Stimulated activated CD4-positive, alpha-beta T cell treated with anti-CD3 and anti-CD28 coated beads, Interleukin-15, amount 100 ng/mL, for 48 hours (primary cell): ENCODE measurements at places on chromosomes 5 and 9.

DNA sequence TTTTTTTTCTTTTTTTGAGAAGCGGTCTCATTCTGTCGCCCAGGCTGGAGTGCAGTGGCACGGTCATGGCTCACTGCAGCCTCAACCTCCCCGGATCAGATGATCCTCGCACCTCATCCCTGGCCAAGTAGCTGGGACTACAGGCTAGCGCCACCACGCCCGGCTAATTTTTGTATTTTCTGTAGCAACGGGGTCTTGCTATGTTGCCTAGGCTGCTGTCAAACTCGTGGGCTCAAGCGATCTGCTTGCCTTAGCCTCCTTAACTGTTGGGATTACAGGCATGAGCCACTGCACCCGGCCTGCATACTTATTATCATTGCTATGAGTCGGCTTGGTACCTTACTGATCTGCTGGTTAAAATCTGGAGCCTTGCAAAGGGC lies 790 bp upstream of the IARS1 start:
- no peak for DNase-seq

DNA sequence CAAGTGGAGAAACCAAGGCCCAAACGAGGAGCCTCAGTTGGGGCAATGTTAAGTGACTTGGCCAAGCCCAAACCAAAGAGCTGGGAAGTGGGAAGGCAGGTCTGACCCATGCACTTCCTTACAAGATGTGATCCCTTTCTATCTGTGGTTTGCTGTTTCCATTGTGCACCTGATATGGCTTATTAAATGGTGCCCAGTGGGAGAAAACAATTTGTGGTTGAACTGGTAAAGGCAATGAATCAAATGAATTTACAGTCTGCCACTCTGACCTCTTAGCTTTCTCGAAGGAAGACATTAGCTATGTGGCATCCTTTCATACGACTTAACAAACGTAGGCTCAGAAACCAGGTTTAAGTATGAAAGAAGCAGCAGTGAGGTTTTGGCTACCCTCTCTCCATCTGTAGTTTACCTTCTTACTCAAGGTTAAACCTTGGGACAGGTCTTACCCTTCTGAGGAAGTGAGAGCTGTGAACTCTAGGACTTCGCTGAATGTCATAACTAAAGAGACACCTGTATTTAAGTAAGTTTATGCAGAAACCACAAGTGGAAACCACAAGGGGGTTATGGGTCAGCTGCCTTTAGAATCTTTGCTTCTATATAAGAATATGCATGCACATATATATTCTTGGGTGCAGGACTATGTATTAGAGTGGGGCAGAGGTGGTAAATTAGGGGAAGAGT lies 100.5 kb upstream of the SPATA31D4 start:
- no peak for DNase-seq

DNA sequence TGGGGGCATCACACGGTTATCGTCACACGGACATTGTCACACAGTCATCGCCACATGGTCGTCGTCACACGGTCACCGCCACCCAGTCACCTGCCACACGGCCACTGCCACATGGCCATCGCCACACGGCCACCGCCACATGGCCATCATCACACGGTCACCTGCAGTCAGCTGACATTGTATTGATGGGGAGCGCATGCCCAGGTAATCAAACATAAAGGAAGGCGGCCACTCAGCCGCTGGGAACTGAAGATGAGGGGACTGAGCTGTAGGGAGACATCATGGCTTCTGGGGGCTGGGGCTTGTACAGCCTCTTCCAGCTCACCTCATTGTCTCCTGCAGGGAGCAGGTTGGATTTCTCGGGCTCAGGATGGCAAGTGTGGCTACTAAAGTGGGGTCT lies 49.2 kb downstream of the MRPL36 start:
- DNase-seq: no peak

GRCh38 chr5:74693191-74693590 lies 8.2 kb downstream of the HEXB start:
- DNase-seq: no peak

GRCh38 chr5:56464935-56465768 lies 232.0 kb upstream of the ANKRD55 start:
- DNase-seq: no peak

DNA sequence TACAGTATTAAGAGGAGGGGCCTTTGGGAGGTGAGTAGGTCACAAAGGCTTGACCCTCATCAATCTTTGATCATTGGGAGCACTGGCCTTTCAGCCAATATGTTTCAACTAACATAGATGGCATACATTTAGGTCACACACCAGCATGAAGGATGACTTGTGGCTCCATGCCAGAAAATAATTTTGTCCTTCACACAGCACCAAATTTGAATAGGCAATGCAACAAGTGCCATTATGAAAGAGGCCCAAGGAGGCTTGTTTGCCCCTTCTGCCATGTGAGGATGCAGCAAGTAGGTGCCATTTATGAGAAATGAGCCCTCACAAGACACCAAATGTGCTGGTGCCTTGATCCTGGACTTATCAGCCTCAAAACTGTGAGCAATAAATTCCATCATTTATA lies 81.1 kb downstream of the JAKMIP2 start:
- no peak for DNase-seq

- DNase-seq: no peak
Observed at GRCh38 chr5:133081703-133082102, 29.9 kb downstream of the HSPA4 start.

DNA sequence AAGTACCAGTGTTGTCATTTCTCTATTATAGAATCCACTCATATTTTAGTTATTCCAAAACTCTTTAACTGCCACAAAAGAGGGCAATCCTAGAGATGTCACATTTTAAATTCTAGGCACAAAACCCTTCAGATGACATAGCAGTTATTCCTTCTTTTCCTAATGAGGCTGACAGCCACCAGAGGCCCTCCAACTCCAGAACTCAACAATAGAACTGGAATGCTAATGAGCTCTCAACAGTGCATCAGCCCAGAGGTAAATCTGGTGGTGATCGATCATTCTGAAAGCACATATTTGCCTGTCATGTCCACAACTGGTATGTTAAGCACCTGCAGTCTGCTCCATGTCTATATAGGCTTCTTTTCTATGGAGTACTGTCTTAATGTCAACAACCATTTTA lies 40.2 kb upstream of the RAB3C start:
- no peak for DNase-seq

DNA sequence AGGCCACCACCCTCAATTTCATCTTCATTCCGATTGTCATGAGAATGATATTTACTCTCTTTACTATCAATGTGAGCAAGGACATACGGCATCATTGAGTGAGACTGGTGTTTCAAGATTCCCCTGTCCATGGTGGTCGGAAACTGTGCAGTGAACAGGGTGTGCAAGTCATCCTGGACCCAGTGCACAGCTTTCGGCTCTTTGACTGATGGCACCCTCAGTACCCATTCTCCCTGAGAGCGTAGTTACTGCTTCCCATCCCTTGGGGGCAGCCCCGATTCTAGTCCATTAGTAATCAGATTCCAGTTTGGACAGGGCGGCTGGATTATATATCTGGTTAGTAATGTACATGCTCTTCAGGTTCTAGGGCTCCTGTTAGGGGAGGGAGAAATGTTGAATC lies 61.7 kb upstream of the SUB1 start:
- no peak for DNase-seq

GRCh38 chr9:71630377-71630995 lies 137.8 kb downstream of the CEMIP2 start:
- no peak for DNase-seq

DNA sequence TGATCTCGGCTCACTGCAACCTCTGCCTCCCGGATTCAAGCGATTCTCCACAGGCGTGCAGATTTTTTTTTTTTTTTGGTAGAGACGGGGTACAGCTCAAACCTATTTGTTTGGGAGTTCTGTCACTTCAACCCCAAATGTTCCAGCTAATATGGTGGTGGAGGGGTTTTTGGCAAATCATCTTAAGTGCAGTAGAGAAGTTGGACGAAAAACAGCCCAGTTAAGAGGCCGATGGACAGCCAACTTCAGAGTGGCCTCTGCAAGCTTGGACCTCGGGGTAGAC lies 756 bp upstream of the PRR7 start:
- DNase-seq: no peak

- DNase-seq: no peak
Observed at GRCh38 chr5:55918087-55919035, 67.2 kb downstream of the IL31RA start.

DNA sequence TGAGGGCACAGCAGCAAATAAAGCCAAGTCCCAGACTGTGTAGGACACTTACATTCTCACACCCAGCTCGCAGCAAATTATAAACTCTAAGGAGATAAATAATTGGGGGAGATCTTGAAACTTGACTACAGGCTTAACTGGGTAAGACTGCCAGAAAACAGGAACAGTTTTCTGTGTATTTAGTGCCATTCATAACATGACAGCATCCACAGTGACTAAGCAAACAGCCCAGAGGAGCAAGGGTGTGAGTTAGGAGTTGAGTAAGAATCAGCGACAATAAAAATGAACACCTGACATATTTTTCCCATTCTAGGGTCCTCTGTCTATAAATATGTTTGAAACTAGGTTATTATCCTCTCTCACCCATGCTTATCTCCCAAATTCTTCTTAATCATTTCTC lies 370.9 kb upstream of the WWC1 start:
- no peak for DNase-seq

GRCh38 chr9:135947582-135947981 lies 13.6 kb downstream of the UBAC1 start:
- DNase-seq: no peak

- DNase-seq: no peak
Observed at GRCh38 chr9:129401623-129402370, 219.1 kb downstream of the C9orf50 start.

GRCh38 chr9:75451045-75451444 lies 362.7 kb downstream of the OSTF1 start:
- DNase-seq: no peak

DNA sequence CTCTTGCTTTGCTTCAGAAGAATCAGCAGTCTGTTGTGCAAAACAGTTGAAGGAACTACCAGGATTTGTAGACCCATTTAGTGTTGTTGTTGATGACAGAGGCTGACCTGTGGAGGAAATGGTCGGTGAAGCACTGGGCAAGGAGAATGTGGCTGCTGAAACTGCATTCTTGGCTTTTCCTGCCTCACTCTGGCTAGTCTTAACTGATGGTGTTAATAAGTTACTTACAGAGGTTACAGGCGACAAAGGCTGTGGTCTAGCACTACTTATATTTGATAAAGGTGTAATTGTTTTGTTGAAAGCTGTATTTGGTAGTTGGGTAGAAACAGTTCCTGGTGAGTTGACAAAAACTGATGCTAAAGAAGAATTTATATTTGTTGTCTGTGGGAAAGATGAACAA lies 31.5 kb downstream of the MLANA start:
- no peak for DNase-seq

- no peak for DNase-seq
Observed at GRCh38 chr5:173984218-173984617, 4.8 kb upstream of the C5orf47 start.

- DNase-seq: no peak
Observed at GRCh38 chr5:95794070-95794516, 28.4 kb downstream of the GLRX start.

DNA sequence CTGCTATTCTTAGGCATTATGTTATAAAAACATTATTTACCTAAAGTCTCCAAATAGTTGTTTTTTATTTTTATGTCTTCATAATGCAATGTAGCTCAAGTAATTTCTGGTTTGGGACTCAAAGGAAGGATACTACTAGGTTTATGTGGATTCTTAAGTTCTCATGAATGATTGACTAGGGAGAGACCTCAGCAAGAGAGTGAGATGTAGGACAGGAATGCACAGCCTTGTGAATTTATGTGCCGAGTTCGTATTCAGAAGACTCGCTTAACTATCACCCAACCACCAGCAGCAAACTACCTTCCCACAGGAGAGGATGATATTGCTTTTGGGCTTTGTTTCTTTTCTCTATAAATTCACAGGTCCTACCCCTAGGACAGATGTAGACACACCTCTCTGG lies 282.9 kb downstream of the ARHGEF28 start:
- DNase-seq: no peak

- DNase-seq: no peak
Observed at GRCh38 chr9:88530051-88530450, 4.9 kb upstream of the NXNL2 start.

GRCh38 chr9:5442400-5443011 lies 4.8 kb upstream of the PLGRKT start:
- DNase-seq: no peak

DNA sequence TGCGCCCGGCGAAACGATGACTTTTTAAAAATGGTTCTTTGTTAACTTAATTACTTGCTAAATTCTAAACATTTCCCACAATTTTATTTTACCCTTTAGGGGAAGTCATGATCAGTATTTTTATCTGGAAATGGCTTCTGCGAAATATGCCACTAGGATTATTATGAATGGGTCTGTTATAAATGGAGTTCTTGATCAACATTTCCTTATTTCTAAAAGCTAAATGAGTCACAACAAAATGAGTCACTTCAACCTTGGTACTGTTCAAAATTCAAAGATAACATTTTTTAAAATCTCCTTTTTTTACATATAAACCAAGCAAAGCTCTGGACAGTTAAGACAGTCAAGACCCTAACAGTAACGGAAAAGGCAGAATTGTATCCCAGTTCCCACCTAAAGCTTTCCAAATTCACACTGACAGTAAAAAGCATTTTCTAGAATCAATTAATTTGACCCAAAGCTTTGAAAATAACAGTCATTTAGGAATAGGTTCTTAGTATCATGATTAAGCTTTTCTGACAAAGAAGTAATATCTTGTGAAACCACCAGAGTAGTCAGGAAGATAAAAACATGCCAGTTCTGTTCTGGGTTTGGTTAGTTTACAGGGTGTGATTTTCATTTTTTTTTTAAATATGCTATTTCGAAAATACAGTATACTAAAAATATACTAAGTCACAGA lies 81.7 kb downstream of the LHFPL2 start:
- no peak for DNase-seq

GRCh38 chr5:136079195-136079985 lies 50.6 kb downstream of the TGFBI start:
- DNase-seq: no peak

- DNase-seq: no peak
Observed at GRCh38 chr9:16002816-16003215, 450.0 kb downstream of the CCDC171 start.

- DNase-seq: no peak
Observed at GRCh38 chr9:13728131-13728530, 448.6 kb upstream of the MPDZ start.

- no peak for DNase-seq
Observed at GRCh38 chr5:171615705-171616640, 169.6 kb upstream of the SMIM23 start.

GRCh38 chr5:78984439-78985115 lies 533 bp downstream of the ARSB start:
- DNase-seq: peak; percentile 42

- no peak for DNase-seq
Observed at GRCh38 chr5:175003531-175003930, 279.1 kb downstream of the MSX2 start.
